Mucosa of descending colon (tissue), 3 donors: ENCODE measurements at places on chromosomes 3 and 15. TPM values are rescaled to one million over a fixed set of nuclear protein-coding genes. Genes with fewer than 3 reads are reported as not detected.

Gene GAP43
- 0.96 TPM for total RNA-seq

Gene GNB4
- total RNA-seq, result 9.0 TPM

Gene ALDH1L1
- total RNA-seq, result 15.0 TPM

Gene GLDN
- total RNA-seq, result 3.5 TPM

Gene C3orf62
- 5.5 TPM for total RNA-seq

Gene APEH
- total RNA-seq, result 176 TPM

Gene GPR27
- total RNA-seq, result 0.14 TPM

Gene CACNA2D3
- 0.55 TPM for total RNA-seq

Gene KLHL6
- 1.9 TPM for total RNA-seq

Gene ZWILCH
- 11.7 TPM for total RNA-seq

Gene LIPC
- 9.3 TPM for total RNA-seq

Gene ITPKA
- total RNA-seq, result 57.5 TPM
